NCI-H187 (cell line): ENCODE measurements at places on chromosomes 4 and X.

DNA sequence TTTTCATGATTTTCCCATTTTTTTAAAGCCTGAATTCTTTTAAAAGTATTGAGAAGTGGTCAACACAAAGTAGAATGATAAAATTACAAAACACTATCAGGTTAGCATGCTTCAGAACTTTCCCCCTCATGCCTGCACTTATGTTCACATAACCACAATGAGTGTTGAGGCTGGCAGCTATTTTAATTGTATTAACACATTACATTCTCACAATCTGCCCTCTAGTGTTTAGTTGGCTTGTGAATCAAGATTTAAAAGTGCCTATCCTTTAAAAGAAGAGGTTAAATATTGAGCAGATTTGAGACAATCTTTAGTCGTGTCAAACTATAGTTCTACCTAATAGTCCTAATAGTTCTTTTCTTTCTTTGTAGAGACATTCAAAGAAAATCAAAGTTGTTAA lies 93.6 kb upstream of the NAP1L5 start:
- no peak for DNase-seq

DNA sequence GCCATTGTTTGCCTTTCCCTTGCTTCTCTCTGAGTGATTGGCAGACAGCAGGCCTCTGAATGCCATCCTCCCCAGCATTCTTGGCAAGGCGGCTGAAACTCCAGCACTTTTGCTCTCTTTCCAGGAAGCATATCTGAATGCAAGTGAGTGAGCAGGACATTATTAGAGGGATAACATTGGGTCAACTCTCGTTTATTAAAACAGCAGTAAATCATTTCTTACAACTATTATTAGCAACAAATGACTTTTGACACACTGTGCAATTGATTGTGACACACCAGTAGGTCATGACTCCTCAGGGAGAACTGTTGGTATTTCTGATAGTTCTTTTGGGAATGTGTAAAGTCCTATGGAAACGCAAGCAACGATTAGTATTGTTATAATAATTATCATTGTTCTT lies 103.8 kb downstream of the EFNB1 start:
- no peak for DNase-seq

DNA sequence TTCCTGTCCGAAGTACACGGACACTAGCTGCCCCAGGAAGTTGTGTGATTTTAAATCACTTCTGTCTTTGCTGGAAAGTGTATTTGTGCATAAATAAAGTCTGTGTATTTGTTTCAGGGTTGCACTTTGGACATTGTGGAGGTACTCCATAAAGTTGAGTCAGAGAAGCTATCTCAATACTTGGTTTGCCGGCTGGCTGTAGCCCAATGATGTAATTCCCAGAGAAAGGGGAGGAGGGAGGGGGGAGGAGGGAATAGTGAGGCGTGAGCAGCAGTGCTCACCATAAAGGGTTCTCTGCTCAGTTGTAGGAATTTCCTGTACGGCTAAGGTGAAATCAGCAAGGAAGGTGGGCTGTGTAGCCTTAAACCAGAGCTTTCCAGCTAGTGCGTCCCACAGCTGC lies 7.5 kb downstream of the APEX2 start:
- no peak for DNase-seq

- DNase-seq = no peak
These were observed 102.9 kb upstream of the EOLA2 start for GRCh38 chrX:150041208-150041607.

DNA sequence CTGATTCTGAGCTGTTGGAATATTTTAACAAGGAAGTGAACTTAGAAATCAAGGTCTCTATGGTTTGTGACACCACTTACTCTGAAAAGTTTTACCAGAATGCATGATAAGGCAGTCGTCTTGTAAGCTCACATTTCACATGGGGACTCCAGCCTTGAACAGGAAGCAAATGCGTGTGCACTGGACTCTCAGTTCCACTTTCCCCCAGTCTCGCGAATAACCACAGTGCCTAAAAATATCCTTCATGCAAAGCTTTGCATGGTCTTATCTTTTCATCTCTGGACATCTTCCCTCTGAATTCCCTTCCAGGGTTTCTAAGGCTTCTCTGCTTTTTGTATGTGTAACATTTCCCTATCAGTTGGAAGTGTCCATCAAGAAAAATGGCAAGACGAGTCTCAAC lies 581.8 kb downstream of the NLGN4X start:
- DNase-seq = no peak

DNA sequence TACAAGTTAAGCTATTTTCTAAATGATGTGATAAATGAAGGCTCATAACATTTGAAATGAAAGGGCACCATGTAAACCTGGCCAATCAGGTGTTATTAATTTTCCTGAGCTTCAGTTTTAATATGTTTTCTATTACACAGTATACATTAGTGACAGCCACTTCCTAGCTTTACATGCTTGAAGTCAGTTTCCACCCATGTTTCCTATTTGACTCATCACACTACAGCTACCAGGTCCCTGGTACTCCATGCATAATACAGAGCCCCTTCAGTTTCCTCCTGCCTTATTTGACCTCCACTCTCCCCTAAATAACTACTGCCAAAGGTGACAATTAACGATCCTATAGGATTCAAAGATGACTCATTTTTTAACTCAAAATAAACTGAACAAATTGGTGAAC lies 18.3 kb downstream of the ZNF518B start:
- DNase-seq = no peak
